Activated T-helper 1 cell treated with anti-CD3 and anti-CD28 coated beads, Interleukin-12 subunit alpha, Interleukin-12 subunit beta, Interleukin-2, Interleukin-4 antibody, amounts not matched to agents 30 ng/mL and 10 ng/mL and 1 ng/mL, durations not matched to agents 14 hours and 24 hours and 36 hours (primary cell): ENCODE measurements at places on chromosomes 16 and 17. TPM values are rescaled to one million over a fixed set of nuclear protein-coding genes. Genes with fewer than 3 reads are reported as not detected.

DNA sequence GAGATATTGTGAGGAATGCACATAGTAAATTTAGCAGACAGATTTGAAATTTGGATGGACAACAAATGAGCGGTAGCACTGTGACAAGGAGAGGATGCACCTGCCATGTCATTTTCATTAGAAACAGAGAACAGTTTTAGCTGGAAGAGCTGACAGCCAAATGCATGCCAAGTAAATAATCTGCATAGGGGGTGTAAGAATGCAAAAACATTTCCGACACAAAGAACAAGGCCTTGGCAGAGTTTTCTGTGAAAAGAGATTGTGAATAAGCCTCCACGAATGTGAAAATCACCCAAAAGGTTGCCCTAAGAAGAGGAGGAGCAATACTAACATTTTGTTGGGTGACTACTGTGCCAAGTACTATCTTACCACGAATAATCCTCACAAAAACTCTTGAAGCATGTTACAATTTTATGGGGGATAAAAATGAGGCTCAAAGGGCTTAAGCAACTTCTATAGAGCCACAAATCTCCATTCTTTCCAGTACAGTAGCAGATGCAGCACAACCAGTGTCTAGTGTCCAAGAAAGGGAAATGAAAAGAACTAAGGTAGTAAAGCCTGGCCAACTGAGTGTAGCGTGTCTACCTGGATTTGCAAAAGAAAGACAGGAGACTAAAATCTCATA is 28.3 kb downstream of the TMEM100 start:
- no peak for DNase-seq

DNA sequence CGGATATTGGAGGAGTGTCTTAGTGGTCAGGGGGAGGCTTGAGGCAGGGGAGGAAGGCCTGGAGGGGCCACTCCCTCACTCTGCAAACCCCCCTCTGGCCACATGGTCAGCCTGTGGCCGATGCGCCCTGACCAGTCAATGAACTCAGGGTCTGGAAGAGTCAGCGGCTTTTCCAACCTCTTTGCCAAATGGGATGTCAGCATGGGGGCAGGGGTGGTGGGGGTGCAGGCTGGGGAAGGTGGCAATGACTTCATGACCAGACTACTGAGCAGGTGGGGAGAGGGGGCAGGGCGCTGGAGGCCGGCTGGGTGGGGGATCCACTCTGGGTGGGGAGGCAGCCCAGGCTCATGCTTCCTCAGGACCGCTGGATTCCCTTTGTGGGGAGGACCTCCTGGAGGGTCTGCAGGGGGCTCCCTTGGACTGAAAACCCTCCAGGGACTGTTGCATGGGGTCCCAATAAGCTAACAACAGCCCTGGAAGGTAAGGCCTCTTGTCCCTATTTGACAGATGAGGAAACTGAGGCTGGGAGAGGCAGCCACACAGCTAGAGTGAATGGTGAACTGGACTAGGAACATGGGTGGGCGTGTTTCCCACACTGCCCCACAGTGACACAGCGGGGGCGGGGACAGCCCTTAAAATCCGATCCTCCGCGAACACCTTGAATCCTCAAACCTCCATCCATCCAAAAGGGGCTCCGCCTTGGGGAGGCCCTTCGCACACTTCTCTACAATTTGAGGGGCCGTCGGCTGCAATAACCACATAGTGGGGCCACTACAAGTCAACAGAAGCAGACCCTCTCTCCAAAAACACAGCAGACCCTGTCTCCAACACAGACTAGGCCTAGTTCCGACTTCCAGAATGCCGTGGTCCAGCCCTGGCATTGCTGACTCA is 81.0 kb upstream of the TOB1 start:
- DNase-seq: no peak

MT3 gene
- 1.9 and 2.7 TPM in 2 replicates for total RNA-seq

GRCh38 chr17:4719146-4719545 is 8.7 kb downstream of the ARRB2 start:
- DNase-seq: no peak

GRCh38 chr17:20995873-20996723 is 46.7 kb downstream of the USP22 start:
- no peak for DNase-seq

DRC3 gene
- total RNA-seq: not detected in 2 replicates
